ENCODE measurements at places on chromosomes 2 and 18. TPM values are rescaled to one million over a fixed set of nuclear protein-coding genes. Genes with fewer than 3 reads are reported as not detected.

GRCh38 chr2:198055716-198056115 lies 251.3 kb downstream of the PLCL1 start:
- no peak overlapping the region for H3K4me3 ChIP-seq
- H3K4me1 ChIP-seq: peaks cover 21% of the 10 kb centered on the region
- no peak overlapping the region for H3K27ac ChIP-seq
- no peaks in the 10 kb centered on the region for H3K36me3 ChIP-seq
- DNase-seq: no peak

DNA sequence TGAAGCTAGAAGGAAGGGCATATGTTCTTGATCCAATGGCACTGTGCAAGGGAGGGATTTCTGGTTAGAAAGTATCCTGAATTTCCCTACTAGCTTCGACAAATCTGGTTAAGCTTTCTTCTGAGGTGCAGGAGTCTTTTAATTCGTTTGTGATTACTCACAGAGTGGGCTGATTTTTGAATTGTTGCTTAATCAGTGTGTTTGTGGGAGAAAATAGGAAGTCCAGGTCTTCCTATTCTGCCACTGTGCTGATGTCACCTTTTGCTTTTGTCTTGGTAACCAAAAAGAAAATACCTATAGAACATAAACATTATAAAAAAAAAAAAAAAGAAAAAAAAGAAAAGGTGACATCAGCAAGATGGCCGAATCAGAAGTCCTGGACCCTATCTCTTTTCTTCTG lies 1008.6 kb downstream of the TSN start:
- no peaks in the 10 kb centered on the region for H3K4me1 ChIP-seq
- H3K4me3 ChIP-seq: no peak overlapping the region
- no peaks in the 10 kb centered on the region for H3K36me3 ChIP-seq
- no peaks in the 10 kb centered on the region for H3K27me3 ChIP-seq

DNA sequence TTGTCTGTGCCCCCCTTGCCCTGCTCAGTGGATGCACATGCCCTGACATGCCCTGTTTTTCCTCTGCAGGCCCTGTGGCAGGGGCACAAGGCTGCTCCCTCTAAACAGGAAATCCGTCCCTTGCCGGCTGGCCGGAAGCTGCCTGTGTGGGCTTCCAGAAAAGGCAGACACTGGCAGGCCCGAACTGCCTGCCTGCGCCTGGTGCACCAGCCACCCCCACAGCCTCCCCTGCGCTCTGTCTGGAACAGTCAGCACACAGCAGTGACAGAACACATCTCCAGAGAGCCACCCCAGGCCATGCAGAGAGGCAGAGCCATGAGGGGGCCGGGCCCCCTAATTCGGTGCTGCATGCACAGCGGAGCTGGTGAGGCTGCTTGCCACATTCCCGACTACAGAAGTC lies 33.5 kb downstream of the LOXHD1 start:
- H3K27me3 ChIP-seq: no peaks in the 10 kb centered on the region
- no peaks in the 10 kb centered on the region for H3K36me3 ChIP-seq
- DNase-seq: no peak
- no peak overlapping the region for H3K27ac ChIP-seq

DNA sequence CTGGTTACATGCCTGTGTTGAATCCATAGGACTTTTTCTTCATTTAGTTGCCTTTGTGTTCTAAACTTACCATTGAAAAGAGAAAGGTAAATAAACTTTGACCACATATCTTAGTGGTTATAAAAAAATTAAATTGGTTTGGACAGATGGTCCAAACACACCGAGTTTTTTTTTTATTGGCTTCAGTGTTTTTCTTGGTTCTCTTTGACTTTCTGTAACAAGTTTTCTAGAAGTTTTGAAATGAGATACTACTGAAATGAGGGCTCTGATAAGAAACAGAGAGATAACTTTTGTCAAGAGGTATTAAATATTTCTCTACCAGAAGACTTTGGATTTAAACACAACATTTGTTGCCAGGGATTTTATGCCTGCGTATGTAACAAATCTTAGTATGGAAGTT lies 20.7 kb downstream of the SPTBN1 start:
- no peak overlapping the region for H3K4me3 ChIP-seq
- no peak for DNase-seq
- H3K36me3 ChIP-seq: no peaks in the 10 kb centered on the region
- 0 out of 2 replicates have a peak, but pooled peaks cover 2% of the 10 kb centered on the region for H3K4me1 ChIP-seq

GRCh38 chr18:61991836-61992235 lies 99.0 kb upstream of the RNF152 start:
- H3K4me1 ChIP-seq: no peaks in the 10 kb centered on the region
- DNase-seq: no peak
- H3K27ac ChIP-seq: no peak overlapping the region
- no peaks in the 10 kb centered on the region for H3K27me3 ChIP-seq
- H3K36me3 ChIP-seq: no peaks in the 10 kb centered on the region

- no peaks in the 10 kb centered on the region for H3K27me3 ChIP-seq
- H3K36me3 ChIP-seq: no peaks in the 10 kb centered on the region
- no peak overlapping the region for H3K4me3 ChIP-seq
- H3K27ac ChIP-seq: no peak overlapping the region
- peaks cover 4% of the 10 kb centered on the region for H3K4me1 ChIP-seq
- DNase-seq: no peak
Measured at GRCh38 chr2:12488352-12489318, 228.1 kb upstream of the TRIB2 start.

GNAL gene
- total RNA-seq: not detected

ACVR1C gene
- 0.58 TPM for total RNA-seq

MEMO1 gene
- total RNA-seq: 56.7 TPM

THOC1 gene
- 66.3 TPM for total RNA-seq
